ENCODE measurements at places on chromosomes 1 and 21. TPM values are rescaled to one million over a fixed set of nuclear protein-coding genes. Genes with fewer than 3 reads are reported as not detected.

- DNase-seq: no peak
Observed at GRCh38 chr1:61343734-61344420, 261.5 kb downstream of the NFIA start.

- DNase-seq: no peak
Observed at GRCh38 chr1:233868461-233868860, 36.0 kb upstream of the SLC35F3 start.

GRCh38 chr1:41800311-41800829, 118.4 kb downstream of the HIVEP3 start:
- no peak for DNase-seq

DNA sequence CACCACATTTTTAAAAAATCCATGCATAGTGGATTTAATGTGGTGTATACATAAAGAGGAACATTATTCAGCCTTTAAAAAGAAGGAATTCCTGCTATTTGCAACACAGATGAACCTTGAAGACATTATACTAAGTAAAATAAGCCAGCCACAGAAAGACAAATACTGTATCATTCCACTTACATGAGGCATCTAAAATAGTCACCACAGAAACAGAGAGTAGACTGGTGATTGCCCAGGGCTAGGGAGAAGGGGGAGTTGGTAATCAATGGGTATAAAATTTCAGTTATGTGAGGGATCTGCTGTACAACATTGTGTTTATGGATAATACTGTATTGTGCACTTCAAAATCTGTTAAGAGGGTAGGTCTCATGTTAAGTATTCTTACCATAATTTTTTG, 10.0 kb downstream of the FAM163A start:
- DNase-seq: no peak

DNA sequence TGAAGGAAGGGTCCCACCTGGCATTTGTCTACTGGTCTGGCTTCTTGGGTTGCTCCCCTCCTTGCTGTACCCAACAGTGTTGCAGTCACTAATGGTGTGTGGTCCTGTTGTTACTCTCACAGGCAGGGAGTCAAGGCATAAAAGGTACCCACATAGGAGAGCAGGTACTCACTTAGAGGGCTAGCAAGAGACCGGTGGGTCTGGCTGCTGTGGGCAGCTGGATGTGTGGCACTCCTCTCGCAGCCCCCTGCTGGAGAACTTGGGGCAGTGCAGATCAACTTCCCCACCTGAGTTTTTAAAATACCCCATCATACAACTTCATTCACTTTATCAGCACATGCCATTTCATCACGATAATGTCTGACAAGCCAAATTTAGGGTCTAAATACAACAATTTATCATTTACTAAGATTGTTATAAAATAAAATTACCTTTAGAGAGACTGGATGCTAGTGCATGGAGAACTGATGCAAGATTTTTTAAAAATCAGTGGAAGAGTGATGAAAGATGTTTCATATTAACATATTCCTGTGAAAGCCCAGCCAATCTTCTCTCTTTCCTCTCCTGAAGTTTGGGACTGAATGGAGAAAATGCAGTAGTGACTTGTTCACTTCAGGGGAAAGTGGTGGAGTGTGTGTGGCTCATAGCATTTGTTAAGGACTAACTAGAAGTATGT, 42.8 kb downstream of the ACP6 start:
- DNase-seq: peak; percentile 57

GRCh38 chr1:156839426-156840109, 19.3 kb downstream of the INSRR start:
- DNase-seq: no peak

DNA sequence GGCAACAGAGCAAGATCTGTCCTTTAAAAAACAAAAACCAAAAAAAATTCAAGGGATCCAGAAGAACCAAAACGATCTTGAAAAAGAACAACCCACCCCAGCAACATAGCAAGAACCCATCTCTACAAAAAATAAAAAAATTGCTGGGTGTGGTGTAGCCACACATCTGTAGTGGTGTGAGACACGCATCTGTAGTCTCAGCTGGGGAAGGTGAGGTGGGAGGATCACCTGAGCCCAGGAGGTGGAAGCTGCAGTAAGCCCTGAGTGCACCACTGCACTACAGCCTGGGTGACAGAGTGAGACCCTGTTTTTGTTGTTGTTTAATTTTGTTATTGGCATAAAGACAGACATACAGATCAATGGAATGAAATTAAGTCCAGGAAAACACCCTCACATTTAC, 22.3 kb downstream of the TRIM33 start:
- DNase-seq: no peak

Gene FAM163A
- total RNA-seq: not detected

Gene KCNE2
- not detected for total RNA-seq

Gene C1orf122
- 19.7 TPM for total RNA-seq

Gene GBP6
- 0.73 TPM for total RNA-seq

Gene COL18A1
- 4.5 TPM for total RNA-seq

Gene SPTA1
- total RNA-seq: not detected

Gene RPTN
- not detected for total RNA-seq

Gene GLIS1
- not detected for total RNA-seq

Gene URB2
- total RNA-seq: 14.6 TPM
